Skeletal muscle cell (primary cell): ENCODE measurements at places on chromosomes 11 and 22.

- no peak for DNase-seq
Measured at GRCh38 chr11:122765487-122766131, 72.7 kb upstream of the CRTAM start.

- no peak for DNase-seq
Measured at GRCh38 chr22:19149991-19150390, at the start of gene GSC2. Gene GSC2 (minus strand): TSS chr22:19150292. CDS start chr22:19150283, 9 bp downstream.

DNA sequence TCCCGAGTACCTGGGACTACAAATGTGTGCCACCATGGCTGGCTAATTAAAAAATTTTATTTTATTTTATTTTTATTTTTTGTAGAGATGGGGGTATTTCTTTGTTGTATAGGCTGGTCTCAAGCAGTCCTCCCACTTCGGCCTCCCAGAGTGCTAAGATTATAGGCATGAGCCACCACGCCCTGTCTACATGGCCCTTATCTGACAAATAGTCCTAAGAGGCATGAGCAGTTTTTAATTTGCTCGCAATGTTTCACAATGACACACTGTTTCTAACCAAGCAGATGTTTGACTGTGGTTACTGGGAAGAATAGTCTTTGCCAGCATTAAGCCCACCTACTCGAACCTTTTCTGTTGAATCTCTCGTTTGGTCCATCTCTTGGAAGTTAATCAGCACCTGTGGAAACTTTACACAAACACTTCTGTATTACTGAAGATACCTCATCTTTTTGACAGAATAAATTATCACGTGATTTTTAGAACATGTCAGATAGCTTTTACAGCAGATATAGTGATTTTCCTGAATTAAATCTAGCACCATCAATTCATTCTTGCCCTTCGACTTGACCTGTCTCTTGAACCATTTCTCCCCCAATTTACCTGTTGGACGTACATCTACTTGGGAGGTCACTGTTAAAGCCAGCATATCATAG, 71.4 kb downstream of the MTMR3 start:
- DNase-seq: no peak

DNA sequence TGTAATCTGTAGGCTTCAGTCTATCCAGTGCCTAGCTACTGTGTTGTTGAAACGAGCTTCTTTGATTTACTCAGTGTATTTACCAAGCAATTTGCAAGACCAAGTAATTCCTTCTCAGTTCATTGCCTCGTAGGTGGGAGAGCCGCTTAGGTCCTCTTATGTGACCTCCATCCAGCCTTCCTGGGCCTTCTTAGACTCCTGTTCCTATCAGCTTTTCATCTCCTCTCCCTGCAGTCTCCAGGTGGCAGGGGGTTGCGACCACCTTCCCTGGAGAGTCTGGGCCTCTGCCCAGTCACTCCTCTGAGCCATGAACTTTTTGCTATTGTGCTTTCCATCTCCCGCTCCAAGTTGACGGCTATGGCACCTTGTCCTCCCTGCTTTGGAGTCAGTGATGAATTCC, 251.8 kb downstream of the KIRREL3 start:
- DNase-seq: no peak

DNA sequence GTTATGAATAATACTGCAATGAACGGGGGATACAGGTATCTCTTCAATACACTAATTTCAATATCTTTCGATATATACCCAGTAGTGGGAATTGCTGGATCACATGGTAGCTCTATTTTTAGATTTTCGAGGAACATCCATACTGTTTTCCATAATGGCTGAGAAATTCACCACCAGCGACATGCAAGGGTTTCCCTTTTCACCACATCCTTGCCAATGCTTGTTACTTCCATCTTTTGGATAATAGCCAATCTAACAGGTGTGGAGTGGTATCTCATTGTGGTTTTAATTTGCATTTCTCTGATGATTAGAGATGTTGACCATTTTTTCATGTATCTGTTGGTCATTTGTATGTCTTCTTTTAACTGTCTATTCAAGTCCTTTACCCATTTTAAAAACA, 5.9 kb downstream of the IL10RA start:
- no peak for DNase-seq

GRCh38 chr11:12958986-12959385, 50.1 kb upstream of the RASSF10 start:
- no peak for DNase-seq
